ENCODE measurements at places on chromosomes 5 and 9.

GRCh38 chr5:151293624-151294023, 9.9 kb downstream of the SLC36A3 start:
- no peak for DNase-seq

- DNase-seq, result no peak
These were observed 258.8 kb upstream of the CHD1 start for GRCh38 chr5:99187611-99188010.

GRCh38 chr9:18566121-18566520, 92.2 kb downstream of the ADAMTSL1 start:
- no peak for DNase-seq

GRCh38 chr9:107949061-107949460, 459.5 kb upstream of the KLF4 start:
- no peak for DNase-seq

- DNase-seq, result no peak
These were observed 247.9 kb downstream of the PCSK5 start for GRCh38 chr9:76138360-76138759.

GRCh38 chr9:134677743-134678142, 36.1 kb downstream of the COL5A1 start:
- no peak for DNase-seq

DNA sequence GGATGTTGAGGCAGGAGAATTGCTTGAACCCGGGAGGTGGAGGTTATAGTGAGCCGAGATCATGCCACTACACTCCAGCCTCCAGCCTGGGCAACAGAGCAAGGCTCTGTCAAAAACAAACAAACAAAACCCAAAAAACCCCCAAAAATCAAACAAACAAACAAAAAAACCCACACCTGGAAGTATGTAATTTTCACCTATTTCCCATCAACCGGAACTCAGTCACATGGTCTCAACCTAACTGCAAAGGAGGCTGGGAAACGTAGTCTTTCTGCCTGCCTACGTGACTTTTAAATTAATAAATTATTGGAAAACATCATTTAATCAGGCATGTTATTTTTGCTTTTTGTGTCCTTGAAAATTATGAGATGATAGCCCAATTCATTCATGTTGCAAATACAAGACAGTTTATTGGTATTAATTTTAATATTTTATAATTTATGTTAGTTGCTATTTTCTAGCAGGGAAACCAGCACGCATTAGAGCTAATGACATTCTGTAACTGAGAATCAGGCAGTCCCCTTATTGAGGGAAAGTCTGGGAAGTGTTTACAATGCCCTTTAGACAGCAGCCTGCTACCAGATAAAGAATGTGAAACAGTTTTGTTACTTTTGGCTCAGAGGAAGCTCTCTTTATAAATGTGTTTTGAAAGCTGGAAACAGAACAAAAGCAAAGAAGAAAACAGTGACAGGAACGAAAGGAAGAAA, 110.3 kb downstream of the NXNL2 start:
- no peak for DNase-seq

DNA sequence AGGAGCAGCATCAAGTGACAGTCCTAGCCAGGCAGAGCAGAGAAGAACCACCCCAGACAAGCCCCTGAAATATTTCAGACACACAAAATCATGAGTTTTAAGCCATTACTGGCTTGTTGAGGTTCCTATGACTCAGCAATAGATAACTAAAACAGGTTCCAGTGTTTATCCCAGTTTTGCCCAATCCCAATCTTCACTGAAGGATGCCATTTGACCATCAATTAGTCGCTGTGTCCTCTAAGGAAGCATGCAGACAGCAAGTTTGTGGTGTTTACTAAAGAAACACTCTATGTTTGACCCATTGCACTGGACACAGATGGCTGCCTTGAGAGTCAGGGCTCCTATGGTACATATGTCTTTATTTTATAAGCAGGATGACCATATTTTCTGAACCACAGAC, 186.7 kb downstream of the SYK start:
- DNase-seq, result no peak

DNA sequence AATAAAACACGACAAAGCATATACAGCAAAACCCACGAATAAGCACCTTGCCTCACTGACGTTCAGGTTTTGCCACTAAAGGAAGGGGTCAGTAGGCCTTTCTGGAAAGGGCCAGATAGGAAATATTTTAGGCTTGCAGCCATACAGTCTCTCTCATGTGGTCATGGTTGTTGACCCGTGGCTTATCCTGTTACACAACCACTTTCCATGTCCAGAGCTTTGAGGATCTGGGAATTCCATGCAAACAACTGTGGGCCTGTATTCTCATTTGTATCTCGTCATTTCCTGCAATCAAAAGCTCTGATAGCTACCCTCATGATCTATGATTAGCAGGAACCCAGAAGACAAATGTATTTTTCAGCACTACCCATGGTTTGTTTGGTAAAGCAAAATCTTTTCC, 108.3 kb downstream of the DRD1 start:
- no peak for DNase-seq

DNA sequence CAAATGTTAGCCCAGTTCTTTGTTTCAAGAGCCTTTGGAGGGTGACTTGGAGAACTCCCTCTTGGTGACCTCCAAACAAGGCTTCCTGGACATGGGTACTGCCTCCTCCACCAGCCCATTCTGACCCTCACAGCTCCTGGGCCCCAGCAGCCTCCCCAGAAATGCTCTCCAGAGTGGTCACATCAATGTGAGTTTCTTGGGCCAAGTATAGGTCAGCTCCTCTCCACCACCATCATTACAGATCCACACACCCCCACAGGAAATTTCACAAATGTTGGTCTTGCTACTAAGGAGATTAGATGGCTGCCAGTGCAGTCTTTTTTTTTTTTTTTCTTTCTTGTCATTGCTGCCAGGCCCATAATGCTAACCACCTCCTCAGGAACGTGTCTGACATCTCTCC, 410.7 kb downstream of the DTWD2 start:
- DNase-seq, result no peak

DNA sequence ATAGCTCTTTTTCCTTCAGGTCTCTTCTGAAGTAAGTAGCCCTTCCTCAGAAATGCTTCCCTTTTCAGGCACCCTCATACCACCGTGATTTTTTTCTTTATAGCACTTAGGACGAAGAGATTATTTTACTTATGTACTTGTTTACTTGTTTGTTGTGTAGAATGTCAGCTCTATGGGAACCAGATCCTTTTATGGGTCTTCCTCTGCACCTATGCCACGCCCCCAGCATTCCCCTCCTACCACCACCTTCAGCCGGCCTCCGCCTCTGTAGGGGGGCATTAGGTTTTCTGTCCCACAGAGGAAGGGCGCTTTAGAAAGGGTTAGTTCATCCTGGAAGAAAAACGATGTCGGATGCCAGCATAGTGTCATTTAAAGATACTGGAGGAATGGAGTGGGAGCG, 1.8 kb downstream of the CDKN2B-AS1 start:
- DNase-seq, result no peak

GRCh38 chr9:78294290-78295176, 2.4 kb upstream of the PSAT1 start:
- no peak for DNase-seq

GRCh38 chr5:77832938-77833337, 56.8 kb upstream of the TBCA start:
- no peak for DNase-seq

- no peak for DNase-seq
These were observed 14.9 kb downstream of the OR2Y1 start for GRCh38 chr5:180724944-180725343.
